Transverse colon (tissue), 4 donors: ENCODE measurements at places on chromosomes 12 and 14. TPM values are rescaled to one million over a fixed set of nuclear protein-coding genes. Genes with fewer than 3 reads are reported as not detected.

DNA sequence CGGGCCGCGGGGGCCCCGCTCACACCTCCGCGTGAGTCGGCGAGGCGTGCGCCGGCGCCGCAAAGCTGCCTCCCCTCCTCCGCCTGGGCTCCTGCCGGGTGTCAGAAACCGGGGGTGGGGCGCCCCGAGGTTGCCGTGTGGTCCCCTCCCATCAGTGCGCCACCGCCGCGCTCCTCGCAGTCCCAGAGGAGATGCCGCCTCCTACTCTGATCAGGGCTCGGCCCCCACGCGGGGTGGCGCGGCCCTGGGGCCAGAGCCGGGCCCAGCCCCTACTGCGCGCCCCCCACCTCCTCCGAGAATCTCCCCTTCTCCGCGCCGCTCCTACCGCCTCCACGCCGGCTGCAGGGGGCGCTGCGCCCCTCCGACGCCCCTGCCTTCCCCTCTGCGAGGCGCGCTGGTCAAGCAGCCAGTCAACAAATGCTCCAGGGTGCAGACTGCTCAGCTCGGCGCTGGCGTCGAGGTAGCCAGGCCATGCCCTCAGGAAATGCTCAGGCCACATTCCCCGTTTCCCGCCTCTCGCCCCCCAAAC, 467 bp upstream of the JAG2 start:
- no peak overlapping the region for H3K27ac ChIP-seq
- no peak for DNase-seq
- peak overlapping the region; percentile 30 for H3K4me3 ChIP-seq
- H3K27me3 ChIP-seq: peaks cover 35% of the 10 kb centered on the region
- H3K36me3 ChIP-seq: no peaks in the 10 kb centered on the region
- H3K4me1 ChIP-seq: peaks cover 30% of the 10 kb centered on the region

GUCY2C gene
- total RNA-seq: 69.4 TPM

LRRC74A gene
- not detected for total RNA-seq

PLD4 gene
- total RNA-seq: not detected

L2HGDH gene
- 8.7 TPM for total RNA-seq

RBM19 gene
- 24.3 TPM for total RNA-seq
